ENCODE measurements at places on chromosomes 7 and 10.
A peak's percentile ranks its signal among the peaks of the same experiment; 100 is the strongest.

DNA sequence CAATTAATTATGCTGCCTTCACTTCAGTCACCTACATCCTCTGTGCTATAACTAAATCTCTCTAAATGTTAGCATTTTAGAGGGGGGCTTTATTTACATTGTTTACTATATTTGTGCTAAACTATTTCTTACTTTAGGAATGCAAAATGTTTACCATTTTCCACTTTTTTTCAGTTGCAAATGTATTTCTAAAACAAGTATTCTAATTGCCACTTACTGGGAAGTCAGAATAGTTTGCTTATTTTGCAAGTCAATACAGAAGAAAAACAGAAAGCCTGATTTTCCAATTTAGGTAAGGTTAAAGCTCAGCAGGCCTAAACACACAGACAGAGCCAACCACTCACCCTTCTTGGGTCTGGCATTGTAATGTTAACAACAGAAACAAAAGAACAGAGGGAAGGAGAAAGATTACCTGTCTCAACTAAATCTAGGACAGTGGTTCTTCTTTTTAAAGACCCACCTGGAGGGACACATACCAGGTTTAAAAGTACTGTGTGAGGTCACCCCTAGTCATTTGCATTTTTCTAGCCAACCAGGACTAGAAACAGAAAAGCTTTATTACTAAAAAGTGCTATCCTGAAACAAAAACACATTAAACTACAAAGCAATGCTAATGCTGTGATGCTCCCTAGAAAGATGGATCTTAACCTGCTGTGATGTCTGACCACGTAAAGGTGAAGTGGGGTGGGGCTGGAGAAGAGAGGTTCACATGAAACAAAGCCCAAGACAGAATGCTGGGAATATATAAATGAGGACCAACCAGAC lies 178.2 kb downstream of the SLC25A13 start:
- DNase-seq, result no peak

DNA sequence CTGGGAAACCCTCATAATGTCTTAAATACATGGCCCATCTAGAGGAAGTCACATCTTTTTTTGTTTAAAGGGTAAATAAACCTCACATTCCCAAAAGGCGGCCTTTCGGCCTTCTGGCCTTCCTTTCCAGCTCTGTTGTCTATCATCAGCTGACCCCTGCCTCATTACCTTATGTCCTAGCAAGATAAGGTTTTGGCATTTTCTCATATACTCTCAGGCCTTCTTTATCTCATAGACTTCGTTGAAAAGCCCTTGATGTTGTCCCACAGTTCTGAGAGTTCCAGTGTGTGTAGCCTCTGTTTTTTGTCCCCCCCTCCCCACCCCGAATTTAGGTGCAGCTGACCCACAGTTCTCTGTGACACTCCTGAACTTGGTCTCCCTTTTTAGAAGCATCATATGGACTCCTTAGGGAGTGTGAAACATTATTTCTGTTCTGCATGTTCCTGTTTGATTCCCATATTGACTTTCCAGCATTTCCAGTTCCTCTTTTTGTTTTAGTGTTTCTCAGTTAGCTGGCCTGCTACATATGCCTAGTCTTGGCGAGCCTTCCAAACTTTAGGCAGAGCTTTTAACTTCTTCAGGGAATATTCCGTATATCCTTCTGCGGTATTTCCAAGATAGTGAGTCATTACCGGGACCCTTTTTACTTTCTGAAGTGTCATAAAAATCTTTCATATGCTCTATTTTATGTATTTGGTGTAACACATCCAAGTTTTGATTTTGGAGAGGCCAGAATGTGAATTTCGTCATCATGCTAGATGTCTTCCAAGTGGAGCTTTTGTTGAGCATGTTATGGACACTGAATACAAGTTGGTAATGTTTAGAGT lies 138.5 kb downstream of the LRRC4 start:
- DNase-seq, result no peak

GRCh38 chr7:151428378-151429236 lies 11.3 kb downstream of the CRYGN start:
- DNase-seq, result no peak

GRCh38 chr10:28564905-28565304 lies 32.0 kb downstream of the WAC start:
- DNase-seq, result no peak

DNA sequence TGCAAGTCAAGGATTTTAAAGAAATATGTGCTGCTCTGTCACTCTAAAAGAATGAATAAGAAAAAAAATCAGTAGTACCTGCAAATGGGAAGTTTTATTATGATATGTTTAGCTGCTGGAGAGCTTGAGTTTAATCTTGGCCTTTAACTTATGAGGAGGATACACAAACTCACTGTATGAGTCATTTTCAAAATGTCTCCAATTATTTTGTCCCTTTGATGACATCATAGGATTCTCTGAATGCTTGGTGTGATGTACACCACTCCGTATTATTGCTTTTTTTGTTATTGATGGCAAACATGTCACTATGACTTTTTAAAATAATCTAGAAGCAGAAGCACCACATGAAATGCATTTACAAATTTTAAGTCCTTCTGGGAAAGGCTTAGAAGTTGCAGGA lies 125.8 kb downstream of the RALA start:
- no peak for DNase-seq

DNA sequence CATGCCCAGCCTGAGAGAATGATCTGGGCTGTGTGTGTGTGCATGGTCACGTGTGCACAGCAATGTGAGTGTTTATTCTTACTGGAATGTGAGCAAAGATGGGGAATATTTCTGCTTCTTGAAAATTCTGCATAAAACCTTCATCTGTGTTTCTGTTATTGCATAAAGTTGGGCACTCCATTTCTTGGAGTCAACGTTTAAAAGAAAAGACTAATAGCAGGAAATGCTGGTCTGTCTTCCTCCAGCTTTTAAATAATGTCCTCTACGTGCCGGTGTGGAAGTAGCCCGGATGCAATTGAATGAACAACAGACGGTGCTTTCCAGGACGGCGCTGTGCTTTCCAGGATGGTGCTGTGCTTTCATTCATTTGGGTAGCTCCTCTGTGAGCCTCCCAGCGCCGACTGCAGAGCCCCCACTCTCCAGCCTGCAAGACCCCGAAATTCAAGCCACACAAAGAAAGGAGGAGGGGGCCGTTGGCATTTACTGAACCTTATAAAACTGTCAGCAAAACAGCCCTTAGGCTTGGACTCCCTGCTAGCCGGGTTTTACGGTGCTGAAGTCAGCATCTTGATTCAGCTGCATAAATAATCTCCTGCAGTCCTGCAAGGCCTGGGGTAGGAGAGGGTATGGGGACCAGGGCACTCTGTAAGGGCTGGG lies 158.2 kb upstream of the PRKCQ start:
- peak; percentile 60 for DNase-seq

DNA sequence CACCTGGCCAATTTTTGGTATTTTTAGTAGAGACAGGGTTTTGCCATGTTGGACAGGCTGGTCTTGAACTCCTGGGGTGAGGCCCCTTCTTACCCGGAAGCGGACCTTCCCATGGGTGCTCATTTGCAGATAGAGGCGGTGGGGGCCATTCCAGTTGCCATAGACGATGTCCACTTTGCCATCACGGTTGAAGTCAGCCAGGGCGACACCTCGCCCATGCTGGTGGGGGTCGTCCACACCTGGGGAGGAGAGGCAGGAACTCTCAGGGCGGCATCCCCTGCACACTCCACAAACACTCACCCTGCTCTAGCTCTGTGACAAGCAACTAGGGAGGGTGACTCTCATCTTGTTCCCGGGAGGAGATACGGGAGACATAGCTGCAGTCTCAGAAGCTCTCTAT lies 54.9 kb downstream of the GOLGA7B start:
- no peak for DNase-seq

- DNase-seq, result peak; percentile 66
These were observed 162.8 kb downstream of the ELMO1 start for GRCh38 chr7:37285706-37286453.

GRCh38 chr10:28719789-28720436 lies 42.6 kb downstream of the BAMBI start:
- DNase-seq, result no peak

- no peak for DNase-seq
These were observed 38.6 kb downstream of the TMEM106B start for GRCh38 chr7:12249706-12250105.

DNA sequence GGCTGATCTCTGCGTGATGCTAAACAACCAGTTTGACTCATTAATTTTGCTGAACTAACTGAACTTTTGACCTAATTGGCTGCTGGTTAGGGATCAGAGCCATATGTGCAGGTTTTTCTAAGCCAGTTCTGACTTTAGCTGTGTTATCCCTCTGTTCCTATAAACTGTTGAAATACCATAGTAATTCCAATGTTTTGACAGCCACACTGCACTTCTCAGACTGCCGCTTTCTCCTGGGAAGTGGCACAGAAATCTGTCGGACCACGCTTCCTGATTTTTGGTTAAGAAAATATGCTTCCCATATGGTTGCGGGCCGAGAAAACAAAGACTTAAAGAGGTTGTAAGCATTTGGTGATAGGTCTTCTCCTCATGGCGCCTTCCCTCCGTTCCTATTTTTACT lies 42.3 kb downstream of the TBXAS1 start:
- DNase-seq, result no peak

DNA sequence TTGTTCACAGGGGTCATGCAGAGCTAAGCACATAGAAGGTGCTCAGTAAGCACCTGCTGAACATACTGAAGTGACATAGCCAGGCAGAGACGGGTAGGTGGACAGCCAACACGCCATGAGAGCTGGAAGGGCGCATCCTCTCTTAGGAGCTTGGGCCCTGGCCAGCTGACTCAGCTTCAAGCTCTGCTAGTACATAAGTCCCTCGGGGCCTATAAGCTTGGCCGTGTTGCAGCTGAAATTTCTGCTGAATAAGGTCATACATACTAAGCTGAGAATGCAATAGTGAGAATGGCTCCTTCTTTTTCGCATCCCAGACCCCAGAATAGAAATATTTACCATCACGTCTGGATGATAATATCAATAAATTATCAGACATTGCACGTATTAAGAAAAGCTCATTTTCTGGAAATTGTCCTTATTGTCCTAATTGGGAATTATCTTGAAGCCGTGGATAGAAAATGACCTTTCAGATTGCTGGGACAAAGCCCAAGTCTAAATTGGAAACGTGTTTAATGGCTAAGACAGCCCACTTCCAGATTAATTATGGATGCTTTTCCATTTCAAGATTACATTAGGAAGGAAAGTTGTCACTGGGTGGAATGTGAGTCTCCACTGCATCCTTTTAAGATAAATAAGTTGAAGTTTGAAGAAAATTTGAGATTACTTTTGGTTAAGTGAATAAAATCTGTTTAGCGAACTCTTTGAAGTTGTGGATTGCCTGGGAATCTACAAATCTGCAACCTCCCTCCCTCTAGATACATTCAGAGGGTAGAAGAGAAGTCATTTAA lies 287.1 kb upstream of the C7orf33 start:
- DNase-seq, result no peak

DNA sequence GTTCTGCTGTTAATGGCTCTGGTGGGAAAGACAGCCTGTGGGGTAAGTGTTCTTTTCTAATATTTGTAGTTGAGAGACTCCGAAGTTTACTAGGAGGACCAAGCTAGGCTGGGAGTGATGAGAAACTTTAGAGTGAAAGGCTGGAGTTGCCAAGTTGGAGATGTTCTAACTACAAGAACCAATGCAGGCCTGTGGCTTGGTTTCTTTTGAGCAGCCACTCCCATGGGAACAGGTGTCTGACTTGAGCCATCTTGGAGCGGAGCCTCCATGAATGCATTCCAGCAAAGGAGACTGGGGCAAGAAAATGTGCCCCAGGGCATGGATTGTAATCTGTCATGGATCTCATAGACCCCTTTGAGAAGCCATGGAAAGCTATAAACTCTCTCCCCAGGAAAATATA lies 296 bp downstream of the HABP2 start:
- DNase-seq, result no peak

GRCh38 chr10:1266033-1266802 lies 210.0 kb downstream of the WDR37 start:
- no peak for DNase-seq

- no peak for DNase-seq
These were observed 26.3 kb downstream of the SLC26A4 start for GRCh38 chr7:107686816-107687387.

DNA sequence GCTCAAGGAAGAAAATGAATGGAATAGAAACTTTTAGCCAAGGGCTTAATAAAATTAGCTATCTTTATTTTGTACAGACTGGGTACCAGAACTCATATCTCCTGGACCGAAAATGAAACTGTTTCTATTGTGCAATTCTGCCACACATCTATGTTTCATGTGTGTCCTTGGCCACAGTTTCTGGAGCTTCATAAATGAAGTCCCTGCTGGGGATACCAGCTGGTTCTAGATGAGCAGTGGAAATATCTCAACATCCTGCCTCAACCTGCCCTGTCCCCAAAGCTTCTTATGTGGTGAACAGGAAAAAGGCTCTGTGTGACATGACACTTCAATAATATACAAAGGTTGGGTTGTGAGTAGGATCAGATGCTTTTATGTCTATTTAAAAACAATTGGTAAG lies 310.1 kb upstream of the SORCS1 start:
- no peak for DNase-seq

- no peak for DNase-seq
These were observed 43.2 kb upstream of the LRGUK start for GRCh38 chr7:134083766-134084487.

- no peak for DNase-seq
These were observed 229.2 kb downstream of the KCND2 start for GRCh38 chr7:120502132-120502531.

GRCh38 chr7:6385110-6385781 lies 62.5 kb downstream of the DAGLB start:
- DNase-seq, result no peak
